ENCODE measurements at places on chromosomes 7 and 10. TPM values are rescaled to one million over a fixed set of nuclear protein-coding genes. Genes with fewer than 3 reads are reported as not detected.

The MSANTD7 gene
- 14.3 TPM for total RNA-seq

The BAMBI gene
- total RNA-seq, result 6.2 TPM

The MRLN gene
- not detected for total RNA-seq

The TBXAS1 gene
- 1.4 TPM for total RNA-seq

- no peaks in the 10 kb centered on the region for H3K4me1 ChIP-seq
- H3K27ac ChIP-seq, result no peak overlapping the region
- H3K27me3 ChIP-seq, result no peaks in the 10 kb centered on the region
- H3K36me3 ChIP-seq, result no peaks in the 10 kb centered on the region
- no peak for DNase-seq
Measured at GRCh38 chr10:25308278-25308677, 133.5 kb downstream of the GPR158 start.

DNA sequence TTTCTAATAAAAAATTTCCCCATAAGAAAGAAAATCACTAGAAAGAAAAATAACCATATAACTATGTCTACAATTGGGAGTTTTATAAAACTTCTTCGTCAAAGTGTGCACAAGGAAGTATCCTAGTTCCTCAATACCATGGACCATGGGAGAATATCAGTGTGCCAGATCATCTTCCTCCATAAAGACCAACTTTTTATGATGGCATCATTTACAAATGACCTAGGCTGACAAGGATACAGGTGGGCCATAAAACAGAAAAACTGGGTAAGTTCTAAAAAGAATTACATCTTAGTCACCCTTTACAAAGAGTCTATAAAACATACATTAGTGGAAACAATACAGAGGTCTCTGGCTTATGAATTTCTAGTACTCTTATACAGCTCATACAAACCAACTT lies 303.2 kb downstream of the DOCK4 start:
- no peaks in the 10 kb centered on the region for H3K4me1 ChIP-seq
- H3K4me3 ChIP-seq, result no peak overlapping the region
- H3K36me3 ChIP-seq, result no peaks in the 10 kb centered on the region
- H3K27me3 ChIP-seq, result 0 out of 2 replicates have a peak, but pooled peaks cover 4% of the 10 kb centered on the region
- DNase-seq, result no peak

- peaks cover 8% of the 10 kb centered on the region for H3K36me3 ChIP-seq
- H3K4me3 ChIP-seq, result peak overlapping the region; percentile 89
- H3K4me1 ChIP-seq, result peaks cover 40% of the 10 kb centered on the region
- no peaks in the 10 kb centered on the region for H3K27me3 ChIP-seq
Measured at GRCh38 chr10:68333058-68333395, 299 bp upstream of the PBLD start.

Measured in HCT116 (cell line).